Stimulated activated CD8-positive, alpha-beta memory T cell treated with anti-CD3 and anti-CD28 coated beads, Interleukin-2, amount 100 ng/mL, for 1 hour (primary cell): ENCODE measurements at places on chromosomes 5 and 9.

DNA sequence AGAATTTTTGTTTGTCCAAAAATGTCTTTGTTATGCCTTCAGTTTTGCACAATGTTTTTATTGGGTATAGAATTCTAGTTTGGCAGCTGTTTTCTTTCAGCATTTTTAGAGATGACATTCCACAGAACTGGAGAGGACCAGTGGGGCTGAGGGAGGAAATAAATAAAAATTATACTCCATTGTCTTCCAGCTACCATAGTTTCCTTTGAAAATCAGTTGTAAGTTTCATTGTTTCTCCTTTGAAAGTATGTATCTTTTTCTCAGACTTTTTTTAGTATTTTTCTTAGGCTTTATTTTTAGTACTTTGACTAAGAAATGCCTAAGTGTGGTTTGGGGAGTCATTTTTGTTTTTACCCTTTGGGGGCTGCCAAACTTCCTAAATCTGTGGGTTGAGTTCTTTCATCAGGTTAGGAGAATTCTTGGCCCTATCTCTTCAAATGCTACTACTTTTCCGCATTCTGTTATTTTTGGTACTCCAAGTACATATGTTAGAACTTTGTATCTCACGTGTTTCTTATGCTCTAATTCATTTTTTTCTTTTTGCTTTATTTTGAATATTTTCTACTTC lies 15.2 kb upstream of the FBLL1 start:
- no peak for DNase-seq

DNA sequence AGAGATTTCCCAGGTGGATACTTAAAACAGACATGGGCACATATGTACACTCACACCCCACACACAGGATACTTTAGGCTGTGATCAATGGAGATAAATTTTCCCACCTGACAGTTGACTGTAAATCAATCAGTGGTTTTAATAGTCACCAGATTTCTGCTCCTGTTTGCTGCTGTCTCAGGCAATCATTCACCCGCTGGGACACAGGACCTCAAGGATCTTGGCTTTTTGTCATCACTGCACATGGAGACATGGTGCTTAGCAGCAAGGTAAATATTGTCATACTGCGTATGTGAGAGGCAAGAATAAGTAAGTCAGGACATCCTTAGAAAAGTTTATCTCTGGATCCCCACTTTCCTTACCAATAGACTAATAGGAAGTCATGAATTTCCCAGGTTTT lies 60.8 kb upstream of the KLF9 start:
- no peak for DNase-seq

- no peak for DNase-seq
Observed at GRCh38 chr9:136017289-136018190, 56.4 kb upstream of the UBAC1 start.

DNA sequence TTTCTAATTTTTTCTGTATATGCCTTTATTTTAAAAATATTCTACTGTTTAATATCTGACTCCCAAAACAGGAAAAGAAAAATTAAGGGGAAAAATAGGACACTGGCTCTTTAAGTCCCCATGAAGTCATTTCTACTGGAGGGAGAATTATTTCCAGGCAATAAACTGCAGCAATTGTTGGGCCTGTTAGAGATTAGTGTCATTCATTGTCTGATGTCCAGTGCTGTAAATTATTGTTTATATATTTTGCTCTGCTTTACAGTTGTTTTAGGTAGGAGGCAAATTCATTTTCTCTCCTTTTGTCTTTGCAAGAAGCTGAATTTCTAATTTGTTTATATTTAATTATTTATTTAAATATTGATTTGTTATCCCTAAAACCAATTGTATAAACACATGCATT lies 906.0 kb upstream of the CDH10 start:
- DNase-seq = no peak

- DNase-seq = no peak
Observed at GRCh38 chr9:76399856-76400255, 5.6 kb upstream of the RFK start.

DNA sequence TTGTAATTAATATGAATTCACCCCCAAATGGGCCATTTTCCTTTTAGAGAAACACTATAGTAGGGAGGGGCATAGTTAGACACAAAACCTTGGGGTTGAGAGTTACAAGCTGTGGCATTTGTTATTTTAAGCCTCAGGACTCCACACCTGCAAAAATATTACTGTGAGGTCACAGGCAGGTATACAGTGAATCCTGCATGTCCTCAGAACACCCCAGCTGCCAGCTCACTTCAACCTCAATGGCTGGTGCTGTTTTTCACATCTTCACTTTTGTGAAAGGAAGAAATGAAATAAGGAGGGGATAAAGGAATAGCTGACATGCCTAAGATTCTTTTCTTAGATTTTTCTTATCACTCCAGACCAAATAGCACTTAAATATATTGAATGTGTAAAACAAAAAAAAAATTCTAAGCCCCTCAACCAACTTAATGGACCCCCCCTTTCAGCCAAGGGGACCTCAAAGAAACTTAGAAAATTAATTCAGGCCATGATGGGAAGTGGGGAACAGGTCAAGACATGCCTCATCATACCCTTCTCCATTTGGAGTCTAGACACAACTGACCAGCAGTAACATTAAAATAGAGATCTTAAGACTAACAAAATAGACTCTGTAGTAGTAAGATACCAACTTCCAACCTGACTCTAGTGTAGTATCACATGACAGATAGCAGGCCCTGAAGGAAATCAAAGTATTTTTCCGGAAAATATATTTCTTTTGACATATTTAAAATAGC lies 9.2 kb downstream of the C9orf85 start:
- no peak for DNase-seq

- DNase-seq = no peak
Observed at GRCh38 chr9:18379073-18379811, 94.7 kb upstream of the ADAMTSL1 start.

GRCh38 chr5:126847826-126848251 lies 70.9 kb downstream of the LMNB1 start:
- no peak for DNase-seq

GRCh38 chr9:87086221-87086818 lies 139.0 kb upstream of the GAS1 start:
- no peak for DNase-seq

- no peak for DNase-seq
Observed at GRCh38 chr5:170360709-170361108, 28.5 kb downstream of the KCNMB1 start.

DNA sequence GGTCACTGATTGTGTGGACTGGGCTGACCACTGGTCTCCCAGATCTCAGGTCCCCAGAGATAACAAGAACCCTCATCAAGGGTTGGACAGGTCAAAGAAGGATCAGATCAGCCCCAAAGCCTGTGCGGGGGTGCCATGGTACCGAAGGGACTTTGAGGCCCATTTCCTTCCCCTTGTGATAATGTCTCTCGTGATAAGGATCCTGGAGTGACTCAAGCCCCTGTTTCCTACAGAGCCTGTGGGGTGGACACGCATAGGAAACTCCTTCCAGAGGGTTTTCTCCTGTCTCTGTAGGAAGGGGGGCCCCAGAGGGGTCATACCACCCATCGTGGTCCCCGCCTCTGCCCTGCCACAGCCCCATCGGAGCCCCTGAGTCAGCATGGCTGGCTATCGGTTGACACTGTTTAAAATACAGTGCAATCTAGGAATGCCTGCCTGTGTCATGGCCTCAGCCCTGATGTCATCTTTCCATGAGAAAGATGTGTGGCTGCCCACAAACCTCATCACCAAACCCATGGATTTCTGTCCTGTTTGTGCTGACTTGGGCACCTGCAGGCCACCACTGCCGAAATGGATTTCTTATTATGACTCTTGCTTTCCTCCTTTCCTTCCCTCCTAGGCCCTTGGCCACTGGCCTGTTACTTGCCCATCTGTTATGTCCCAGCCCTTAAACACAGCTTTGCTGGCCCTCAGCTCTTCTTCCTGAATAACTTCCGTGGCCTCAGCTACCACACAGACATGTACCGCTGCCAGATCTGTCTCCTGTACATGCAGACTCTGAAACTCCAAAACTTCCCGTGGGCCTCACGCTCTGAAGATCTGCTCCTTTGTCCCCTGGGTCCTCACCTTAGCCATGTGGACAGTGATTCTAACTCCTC lies 2.9 kb upstream of the CSF2 start:
- DNase-seq = no peak

DNA sequence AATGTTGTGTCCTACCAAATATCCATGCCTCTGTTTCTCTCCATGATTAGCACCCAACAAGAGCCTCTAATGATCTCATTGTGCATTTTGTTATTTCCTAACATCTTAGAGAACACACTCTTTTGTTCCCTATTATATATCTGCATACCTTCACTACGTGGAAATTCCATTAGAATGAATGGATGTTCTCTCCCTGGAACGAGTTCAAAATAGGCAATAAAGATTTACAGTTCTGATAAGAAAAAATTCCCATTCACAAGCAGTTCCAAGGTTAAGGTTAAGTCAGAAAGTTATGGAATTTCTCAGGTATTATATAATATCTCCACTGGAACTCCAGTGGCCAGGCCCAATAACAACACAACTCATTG lies 83.7 kb downstream of the TRPM6 start:
- DNase-seq = no peak

DNA sequence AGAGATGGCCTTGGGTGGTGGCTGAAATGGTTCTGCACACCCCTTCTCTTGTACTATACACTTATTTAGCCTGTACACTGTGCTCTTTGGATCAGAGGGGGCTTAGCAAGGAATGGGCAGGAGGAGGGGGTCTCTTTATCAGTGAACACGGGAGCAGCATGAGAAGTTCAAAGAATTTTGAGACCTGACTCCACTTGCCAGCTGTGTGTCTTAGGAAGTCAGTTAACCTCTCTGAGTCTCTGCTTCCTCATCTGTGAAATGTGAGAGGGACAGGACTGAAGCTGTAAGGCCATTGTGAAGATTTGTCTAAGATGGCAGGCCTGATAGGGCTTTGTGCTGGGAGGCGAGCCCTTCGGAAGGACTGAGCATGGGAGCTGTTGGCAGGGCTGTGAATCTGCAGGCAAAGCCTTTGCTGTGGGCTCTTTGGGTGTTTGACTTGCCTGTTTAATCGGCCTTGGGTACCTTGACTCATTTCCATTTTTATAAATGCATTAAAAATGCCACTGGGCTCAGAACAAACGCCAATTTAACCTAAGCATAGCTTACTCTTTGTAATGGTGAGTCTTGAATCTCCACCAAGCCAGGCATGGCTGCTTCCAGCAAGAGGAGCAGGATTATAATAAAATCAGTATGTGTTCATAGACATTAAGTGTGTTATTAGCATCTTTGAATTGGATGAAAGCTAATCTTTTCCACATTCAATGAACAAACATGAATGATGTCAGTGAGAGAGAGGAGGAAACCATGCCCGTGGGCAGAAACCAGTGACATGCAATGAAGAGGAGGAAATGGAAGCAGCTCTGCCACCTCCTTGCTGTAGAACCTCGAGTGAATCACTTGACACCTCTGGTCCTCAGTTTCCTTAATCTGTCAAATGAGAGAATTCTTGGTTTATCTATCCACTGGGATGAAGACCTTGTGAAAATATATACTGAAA lies 89.4 kb downstream of the MACROH2A1 start:
- DNase-seq = no peak

GRCh38 chr5:157994906-157995519 lies 136.1 kb upstream of the CLINT1 start:
- peak; percentile 18 for DNase-seq

GRCh38 chr5:109105631-109106267 lies 304.0 kb downstream of the PJA2 start:
- DNase-seq = no peak

DNA sequence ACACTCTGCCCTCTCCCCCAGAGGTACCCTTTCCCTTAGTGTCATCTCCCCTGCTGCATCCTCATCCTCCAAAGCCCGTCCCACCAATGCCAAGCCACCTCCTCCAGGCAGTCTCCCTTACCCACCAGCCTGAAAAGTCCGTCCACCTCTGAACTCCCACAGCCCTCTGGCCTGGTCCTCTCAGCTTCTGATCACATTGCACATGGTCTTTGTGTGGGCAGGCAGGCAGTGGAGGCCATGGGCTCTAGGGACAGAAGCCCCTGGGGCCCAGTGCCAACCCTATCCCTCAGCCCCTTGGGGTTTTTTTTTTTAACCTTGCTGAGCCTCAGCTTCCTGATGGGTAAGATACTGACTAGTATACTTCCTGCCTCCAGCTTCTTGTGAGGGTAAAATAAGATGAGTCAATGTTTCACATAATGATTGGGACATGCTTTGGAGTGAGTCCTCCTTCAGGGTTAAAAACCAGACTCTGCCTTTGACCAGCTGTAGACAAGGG lies 19.4 kb downstream of the CSF1R start:
- no peak for DNase-seq

DNA sequence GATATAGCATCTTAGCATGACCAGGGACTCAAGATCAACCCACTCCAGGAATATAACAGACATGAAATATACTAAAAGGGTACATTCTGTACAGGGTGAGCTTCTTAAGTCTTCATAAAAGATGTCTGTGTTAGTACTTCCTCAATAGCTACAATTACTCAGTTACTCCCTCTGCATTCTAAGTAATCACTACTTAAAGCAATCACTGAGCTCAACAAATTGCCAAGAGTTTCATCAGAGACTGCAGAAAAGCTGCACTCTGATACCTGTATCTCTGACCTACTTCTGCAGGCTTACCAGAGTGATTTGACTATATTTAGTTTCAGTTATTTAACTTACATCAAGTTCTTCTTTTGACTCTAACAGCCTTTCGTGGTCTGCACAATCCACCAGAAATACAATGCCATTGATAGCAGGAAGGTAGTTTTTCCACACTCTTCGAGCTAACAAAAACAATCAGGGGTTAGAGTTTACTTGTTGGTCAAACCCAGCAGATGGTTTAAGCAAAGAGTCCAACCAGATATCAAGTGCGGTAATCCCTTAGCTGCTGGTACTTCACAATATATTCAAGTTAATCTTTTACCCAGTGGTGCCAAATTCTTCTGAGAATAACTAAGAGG lies 23.3 kb downstream of the SAR1B start:
- no peak for DNase-seq

- no peak for DNase-seq
Observed at GRCh38 chr5:1778138-1779020, 21.3 kb downstream of the MRPL36 start.

- DNase-seq = no peak
Observed at GRCh38 chr5:23476580-23476979, 30.8 kb upstream of the PRDM9 start.

- DNase-seq = no peak
Observed at GRCh38 chr9:102035929-102036328, 297.5 kb upstream of the GRIN3A start.

- no peak for DNase-seq
Observed at GRCh38 chr9:99090336-99091130, 14.4 kb upstream of the TGFBR1 start.

DNA sequence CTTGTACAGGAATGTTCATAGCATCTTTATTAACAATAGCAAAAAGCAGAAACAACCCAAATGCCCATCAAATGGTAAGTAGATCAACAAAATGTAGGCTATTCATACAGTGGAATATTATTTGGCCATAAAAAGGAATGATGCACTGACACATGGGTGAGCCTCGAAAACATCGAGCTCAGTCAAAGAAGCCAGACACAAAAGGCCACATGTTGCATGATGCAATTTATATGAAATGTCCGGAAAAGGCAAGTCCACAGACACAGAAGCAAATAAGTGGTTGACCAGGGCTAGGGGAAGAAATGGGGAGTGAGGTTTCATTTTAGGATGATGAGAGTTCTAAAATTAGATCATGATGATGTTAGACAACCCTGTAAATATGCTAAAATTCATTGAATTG lies 16.5 kb upstream of the SLC2A8 start:
- DNase-seq = no peak
